NCI-H187 (cell line): ENCODE measurements at places on chromosomes 5 and 9.

- DNase-seq, result no peak
Measured at GRCh38 chr9:28999057-28999456, 1425.8 kb upstream of the C9orf72 start.

DNA sequence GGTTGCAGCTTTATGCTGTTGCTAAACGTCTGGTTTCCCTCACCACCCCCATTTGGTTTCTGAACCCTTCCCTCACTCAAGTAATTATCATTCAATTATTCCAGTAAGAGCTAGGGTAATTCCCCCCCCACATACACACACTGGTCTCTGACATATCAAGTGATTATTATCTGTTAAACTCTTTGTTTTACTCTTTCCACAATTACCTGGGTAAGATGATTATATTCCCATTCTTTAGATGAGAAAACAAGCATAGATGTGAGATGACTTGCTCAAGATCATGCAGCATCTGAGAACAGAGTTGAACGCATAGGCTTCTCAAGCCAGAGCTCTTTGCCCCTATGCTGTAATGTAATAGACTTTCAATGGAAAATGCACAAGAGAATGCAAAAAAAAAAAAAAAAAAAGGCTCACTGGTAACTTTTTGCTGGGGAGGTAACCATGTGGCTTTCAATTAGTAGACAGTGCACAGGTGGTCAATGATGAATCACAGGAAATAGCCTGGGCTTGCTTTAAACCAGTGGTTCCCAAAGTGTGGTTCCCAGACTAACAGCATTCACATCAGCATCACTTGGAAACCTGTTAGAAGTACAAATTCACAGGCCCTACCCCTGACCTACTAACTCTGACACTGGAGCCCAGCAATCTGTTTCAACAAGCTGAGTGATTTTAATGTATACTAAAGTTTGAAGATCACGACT is 87.6 kb downstream of the PIK3R1 start:
- no peak for DNase-seq

GRCh38 chr9:89822996-89823395 is 218.2 kb downstream of the GADD45G start:
- DNase-seq, result no peak

DNA sequence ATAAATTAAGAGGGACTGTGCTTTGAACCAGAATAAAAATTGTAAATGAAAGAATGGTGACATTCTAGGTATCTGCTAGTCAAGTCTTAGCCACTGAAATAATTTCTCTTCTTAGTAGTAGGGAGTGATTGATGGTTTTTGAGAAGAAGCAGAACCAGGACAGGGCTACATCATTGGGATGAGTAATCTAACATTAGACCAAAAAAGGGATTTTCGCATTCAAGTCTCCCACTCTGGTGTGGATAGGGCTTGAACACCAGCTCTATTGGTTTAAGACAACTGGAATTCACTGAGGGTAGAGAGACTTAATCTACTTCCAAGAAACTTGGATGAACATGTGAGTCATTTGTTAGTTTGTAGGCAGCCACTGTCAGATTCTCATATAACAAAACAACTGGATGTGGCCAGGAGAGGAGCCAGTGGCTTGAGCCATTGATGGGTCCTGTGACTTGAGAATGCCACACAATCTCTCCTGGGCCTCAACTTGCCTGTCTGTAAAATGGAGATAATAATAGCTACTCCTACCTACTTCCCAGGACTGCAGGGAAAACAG is 16.6 kb downstream of the FAT2 start:
- no peak for DNase-seq

- DNase-seq, result no peak
Measured at GRCh38 chr5:73032635-73033034, 76.8 kb downstream of the FCHO2 start.

GRCh38 chr9:135616619-135617537 is 22.5 kb downstream of the GLT6D1 start:
- DNase-seq, result no peak

DNA sequence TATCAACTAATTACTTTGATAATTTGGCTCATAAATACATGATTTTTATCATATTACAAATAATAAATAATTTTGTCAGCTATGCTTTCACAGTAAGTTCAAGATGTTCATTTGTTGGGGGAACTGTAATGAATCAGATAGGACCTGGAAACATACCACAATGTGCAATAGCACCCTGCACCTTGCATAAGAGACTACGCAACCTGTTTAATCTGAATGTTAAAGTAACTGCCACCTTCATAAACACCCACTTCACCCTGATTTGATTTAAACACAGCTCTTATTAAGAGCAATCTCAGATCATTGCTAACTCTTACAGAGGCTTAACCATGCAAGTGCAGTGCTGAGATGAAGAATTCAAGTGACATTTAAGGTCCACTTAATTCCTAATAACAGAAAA is 69.1 kb upstream of the GABRA1 start:
- no peak for DNase-seq

DNA sequence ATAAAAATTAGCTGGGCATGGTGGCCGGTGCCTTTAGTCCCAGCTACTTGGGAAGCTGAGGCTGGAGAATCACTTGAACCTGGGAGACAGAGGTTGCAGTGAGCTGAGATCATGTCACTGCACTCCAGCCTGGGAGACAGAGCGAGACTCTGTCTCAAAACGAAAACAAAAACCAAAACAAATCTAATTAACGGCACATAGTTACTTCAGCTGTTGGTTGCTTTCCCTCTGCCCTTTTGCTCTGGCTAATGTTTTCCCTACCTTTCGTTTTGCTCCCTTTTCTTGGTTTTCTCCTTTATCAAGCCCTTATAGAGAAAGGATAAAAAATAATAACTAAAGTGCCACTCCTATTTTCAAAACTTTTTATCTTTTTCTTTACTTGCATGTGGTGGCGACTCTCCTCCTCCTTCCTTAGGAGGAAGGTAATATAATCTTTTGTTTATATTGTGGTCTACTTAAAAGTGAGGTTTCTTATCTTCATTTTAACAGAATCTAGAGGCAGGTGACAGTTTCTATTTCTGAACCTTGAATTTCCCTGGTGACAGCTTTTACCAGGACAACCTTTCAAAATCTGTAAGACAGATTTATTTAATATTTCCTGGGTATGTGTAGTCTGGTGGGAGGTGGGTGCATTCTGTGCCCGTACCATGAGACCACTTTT is 125.4 kb downstream of the ARHGEF28 start:
- DNase-seq, result no peak
